ENCODE measurements at places on chromosomes 1 and 21.

GRCh38 chr21:29326914-29327554 is 28.3 kb downstream of the BACH1 start:
- DNase-seq = no peak

GRCh38 chr1:5522531-5523145 is 469.6 kb downstream of the NPHP4 start:
- DNase-seq = no peak

DNA sequence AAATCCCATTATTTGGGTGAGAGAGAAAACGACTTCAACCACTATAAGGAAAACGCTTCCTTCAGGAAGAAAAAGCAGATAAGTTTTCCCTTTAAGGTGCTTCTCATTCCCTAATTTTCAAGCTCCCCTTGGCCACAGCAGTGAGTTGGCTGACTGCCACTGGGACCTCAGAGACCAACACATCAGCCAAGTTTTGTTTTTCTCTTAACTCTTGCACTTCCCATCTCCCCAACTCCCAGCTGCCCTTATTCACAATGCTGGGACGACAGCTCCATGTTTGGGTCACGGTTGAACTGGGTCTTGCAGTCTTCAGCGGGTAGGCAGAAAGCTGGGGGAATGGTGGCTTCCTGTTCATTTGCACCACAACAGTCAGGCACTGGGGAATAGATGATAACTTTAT is 18.9 kb downstream of the SGIP1 start:
- DNase-seq = no peak

DNA sequence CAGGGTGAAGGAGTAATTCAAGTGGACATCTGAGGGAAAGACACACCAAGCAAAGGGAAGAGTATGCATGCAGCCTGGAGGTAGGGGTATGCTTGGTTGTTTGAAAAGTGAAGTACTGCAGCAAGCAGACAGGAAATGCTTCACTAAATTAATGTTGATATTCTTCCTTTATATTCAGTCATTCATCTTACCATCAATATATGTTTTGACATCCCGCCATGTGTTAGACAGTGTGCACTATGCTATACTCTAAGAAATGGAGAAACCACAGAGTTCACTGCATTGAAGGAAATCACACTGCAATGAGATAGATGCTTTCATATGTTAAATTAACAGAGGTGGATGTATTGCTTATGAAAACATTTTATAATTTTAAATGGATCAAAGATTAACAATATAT is 82.9 kb downstream of the HSPA13 start:
- no peak for DNase-seq

GRCh38 chr1:172212124-172212523 is 208.4 kb upstream of the C1orf105 start:
- no peak for DNase-seq

GRCh38 chr21:45057886-45058285 is 16.5 kb upstream of the ADARB1 start:
- DNase-seq = no peak

GRCh38 chr1:42206164-42206563 is 41.6 kb upstream of the GUCA2A start:
- no peak for DNase-seq

DNA sequence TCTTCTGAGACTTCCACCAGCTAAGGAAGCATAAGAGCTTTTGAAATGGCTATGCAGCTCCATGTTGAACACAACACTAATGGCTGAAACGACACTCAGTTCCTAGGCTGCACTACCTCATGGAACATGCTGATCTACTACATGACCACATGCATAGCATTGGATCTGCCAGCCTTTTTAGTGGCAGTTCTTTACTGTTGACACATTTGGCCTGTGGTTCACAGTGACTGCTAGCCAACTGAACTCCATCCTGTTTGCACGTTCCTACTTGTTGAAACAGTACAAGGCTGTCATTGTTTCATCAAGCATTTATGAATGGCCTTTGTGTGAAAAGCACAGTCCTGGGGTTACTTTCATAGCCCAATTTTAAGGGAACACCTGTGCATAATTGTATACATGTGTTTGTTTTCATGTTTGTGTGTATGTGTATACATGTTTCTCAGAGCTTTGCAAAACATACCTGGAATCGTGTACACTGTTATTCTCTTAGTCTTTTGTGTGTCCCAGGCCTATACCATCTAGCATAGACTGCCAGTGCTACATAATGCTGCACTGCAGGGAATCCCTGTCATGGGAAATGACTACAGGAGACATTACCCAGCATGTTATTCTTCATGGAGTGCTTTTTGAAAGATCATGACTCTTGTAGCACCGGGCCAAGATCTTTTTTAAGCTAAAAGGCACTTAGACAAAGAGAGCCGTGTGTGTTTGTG is 179.6 kb upstream of the ESRRG start:
- no peak for DNase-seq

DNA sequence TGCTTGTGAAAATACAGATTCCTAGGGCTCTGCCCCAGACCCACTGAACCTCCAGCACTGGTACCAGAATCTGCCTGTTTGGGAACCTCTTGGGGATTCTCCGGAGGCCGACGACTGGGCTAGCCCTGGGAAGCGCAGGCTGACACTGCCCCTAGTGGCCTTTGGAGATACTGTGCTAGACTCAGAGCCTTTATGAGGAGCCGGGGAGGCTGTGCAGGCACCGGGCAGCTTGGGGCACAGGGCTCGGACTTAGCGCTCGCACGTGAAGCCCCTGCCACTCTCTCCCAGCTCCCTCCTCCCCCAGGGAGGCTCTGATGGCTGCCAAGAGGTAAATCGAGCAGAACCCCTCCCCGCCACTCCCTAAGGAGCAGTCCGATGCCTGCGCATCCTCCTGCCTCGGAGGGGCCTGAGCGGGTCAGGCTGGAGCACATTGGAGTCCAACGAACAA is 144.6 kb upstream of the TNR start:
- DNase-seq = peak; percentile 18

- no peak for DNase-seq
Observed at GRCh38 chr1:94286864-94287437, 49.6 kb upstream of the ARHGAP29 start.

GRCh38 chr1:56973923-56974742 is 8.3 kb upstream of the C8B start:
- DNase-seq = no peak

DNA sequence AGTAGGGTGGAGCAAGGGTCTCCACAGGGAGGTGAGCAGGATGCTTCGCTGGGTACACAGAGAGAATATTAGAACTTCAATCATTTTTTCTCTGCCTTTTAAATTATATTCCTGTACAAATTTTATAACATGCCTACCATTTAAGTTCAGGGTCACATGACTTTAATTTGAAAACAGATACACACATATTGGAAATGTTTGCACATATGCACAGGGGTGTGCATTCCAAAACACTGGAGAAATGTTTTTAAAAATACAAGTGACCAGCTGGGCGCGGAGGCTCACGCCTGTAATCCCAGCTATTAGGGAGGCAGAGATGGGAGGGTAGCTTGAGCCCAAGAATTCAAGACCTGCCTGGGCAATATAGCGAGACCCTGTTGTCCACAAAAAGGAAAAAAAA is 39.7 kb downstream of the NIPAL3 start:
- DNase-seq = no peak

DNA sequence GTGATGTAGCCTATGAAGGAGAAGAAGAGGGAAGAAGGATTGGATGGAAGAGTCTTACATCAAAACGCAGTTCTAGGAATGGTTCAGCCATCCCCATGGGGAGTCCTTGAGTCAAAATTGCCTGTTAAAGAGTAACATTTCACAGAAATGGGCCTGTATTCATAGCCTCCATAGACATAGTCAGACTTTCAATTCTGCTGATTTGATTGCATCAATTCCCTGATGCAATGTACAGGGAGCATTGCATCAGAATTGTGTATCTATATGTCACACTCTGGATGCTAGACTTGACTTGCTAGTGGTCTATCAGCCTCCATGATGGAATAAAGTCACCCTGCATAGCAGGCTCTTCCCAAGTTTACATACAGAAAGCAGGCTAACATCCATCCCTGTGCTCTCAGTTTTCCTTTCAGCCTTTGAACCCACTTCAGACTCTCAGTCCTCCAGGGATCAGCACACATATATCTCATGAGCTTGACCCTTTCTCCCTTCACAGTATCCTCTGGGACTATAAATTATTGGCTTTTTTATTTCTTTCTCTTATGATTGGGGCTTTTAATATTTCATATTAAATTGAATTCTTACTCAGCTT is 1111.7 kb upstream of the B3GALT2 start:
- no peak for DNase-seq

DNA sequence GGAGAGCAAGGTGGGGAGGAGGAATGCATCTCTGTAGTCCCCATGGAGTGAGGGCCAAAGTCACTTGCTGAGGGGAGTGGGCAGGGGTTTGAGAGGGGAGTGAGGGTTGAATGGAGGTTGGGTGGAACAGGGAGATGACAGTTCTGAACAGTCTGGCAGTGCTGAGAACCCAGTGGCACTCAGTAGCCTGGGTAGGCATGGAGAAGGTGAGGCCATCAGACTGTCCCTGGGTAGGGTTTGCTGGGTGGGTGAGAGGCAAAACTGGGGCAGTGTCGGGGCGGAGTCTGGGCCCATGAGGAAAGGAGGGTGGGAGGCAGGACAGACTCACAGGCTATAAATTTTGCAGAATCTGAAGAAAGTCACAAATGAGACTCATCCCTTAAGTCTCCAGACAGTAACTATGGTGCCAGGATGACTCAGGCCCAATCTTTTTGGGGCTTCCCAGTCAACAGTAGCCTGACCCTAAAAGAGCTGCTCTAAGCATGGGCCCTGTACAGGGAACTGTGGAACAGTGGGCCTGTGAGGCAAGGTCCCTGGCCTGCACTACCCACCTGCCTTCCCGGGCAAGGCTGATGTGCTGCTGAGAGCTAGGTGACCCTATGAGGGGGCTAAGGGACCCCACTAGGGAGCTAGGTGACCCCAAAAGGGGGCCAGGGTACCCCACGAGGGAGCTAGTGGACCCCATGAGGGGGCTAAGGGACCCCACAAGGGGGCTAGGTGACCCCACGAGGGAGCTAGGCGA is 51.0 kb upstream of the DMRTB1 start:
- DNase-seq = no peak

GRCh38 chr1:85867189-85867588 is 159.0 kb upstream of the ZNHIT6 start:
- no peak for DNase-seq
